Activated naive CD4-positive, alpha-beta T cell treated with anti-CD3 and anti-CD28 coated beads, Interleukin-2, amount 50 U/mL, for 16 hours (primary cell): ENCODE measurements at places on chromosomes 2 and 18.

GRCh38 chr2:159922563-159922962 lies 124.6 kb upstream of the CD302 start:
- DNase-seq, result no peak

DNA sequence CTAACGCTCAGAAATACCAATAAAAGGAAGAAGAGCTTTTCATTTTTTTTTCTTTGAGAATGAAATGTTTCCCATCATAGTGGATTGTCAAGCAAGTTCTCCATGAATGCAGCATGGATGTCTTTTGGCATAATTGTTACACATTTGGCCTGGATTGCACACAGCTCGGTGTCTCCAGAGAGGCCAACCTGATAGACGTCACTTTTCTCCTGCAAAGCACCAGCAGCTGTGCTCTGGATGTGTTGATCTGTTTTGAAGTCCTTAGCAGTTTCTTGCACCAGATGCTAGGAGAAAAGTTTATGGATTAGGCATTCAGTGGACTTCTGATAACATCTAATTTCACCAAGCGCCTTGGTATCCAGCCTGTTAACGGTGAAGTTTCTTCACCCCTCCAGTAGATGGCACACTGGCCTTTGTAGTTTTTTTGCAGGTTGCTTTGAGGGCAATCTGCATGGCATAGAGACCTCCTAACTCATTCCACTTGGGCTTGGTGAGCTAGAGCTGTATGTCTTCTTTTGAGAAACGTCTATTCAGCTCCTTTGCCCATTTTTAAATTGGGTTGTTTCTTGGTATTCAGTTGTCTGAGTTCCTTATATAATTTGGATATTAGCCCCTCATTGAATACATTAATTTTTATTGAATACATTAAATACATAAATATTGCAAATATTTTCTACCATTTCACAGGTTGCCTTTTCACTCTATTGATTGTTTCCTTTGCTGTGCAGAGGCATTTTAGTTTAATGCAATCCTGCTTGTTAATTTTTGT lies 59.7 kb downstream of the PTH2R start:
- no peak for DNase-seq

GRCh38 chr2:85444629-85445172 lies 26.2 kb downstream of the SH2D6 start:
- no peak for DNase-seq

DNA sequence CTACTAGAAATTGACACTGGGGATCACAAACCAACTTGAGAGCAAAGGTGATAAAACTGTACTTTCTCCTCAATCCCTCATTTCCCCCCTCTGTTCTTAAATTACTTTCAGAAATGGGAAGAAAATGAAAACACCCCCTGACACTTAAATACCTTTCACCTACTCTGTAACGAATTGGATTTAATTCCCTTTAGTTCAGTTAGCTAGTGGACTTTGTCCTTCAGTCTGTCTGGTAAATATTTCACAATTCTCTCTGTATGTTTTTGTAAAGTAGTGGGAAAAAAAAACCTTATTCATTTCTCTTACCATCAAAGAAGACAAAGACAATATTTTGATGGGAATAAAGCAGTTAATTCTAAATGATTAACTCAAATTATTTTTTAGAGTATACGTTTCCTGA lies 85.7 kb downstream of the CDH2 start:
- DNase-seq, result no peak

- no peak for DNase-seq
Measured at GRCh38 chr2:61405813-61406212, 65.1 kb downstream of the USP34 start.

DNA sequence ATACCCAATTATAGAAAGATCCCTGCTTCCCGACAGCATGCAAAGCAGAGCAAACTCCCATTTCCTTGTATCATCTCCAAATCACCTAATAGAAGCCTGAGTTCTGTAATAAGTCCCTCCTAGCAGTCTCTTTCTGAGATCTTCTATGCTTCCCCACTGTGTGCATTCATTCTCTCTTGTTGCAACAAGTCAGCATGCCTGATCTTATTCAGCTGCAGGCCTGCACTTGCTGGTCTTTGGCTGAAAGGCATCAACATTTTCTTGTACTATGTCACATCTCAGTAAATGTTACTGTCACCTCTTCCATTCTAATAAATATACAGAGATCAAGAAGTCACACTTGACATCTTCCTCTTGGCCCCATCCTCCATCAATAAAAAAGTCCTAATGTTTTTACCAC lies 449.9 kb upstream of the MEX3C start:
- no peak for DNase-seq

DNA sequence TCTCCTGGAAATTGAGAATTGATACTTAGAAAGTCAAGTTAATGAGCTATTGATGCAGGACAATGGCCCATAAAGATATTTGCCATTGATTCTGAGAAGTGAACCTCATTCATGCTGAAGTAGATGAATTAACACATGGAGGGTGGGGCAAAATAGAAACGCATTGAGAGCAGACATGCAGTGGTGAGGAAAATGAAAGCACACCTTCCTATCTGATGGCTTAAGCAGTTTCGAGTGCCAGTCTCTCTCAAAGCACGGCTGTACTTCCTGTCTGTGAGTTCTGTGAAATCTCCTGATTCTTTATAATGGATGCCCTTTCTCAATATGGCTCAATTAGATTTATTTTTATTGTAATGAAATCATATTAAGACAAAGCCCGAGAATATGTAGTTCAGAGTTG lies 247.0 kb downstream of the TMX3 start:
- no peak for DNase-seq

DNA sequence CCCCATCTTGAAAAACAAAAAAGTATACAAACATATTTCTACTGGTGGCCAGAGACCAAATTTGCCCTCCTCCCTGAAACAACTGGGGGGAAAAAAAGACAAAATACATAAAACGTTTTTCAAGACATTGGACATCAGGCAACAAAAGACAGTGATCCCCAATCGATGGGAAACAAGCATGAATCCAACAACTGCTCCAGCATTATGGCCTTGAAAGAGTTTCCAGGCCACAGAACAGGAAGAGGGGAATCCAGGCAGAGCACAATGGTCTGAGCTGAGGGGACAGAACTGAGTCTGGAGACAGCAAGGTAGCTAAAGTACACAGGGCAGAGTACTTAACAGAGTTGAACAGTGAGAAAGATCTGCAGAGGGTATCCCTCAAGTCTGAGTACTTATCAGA lies 4.4 kb downstream of the CCDC88A start:
- DNase-seq, result no peak

DNA sequence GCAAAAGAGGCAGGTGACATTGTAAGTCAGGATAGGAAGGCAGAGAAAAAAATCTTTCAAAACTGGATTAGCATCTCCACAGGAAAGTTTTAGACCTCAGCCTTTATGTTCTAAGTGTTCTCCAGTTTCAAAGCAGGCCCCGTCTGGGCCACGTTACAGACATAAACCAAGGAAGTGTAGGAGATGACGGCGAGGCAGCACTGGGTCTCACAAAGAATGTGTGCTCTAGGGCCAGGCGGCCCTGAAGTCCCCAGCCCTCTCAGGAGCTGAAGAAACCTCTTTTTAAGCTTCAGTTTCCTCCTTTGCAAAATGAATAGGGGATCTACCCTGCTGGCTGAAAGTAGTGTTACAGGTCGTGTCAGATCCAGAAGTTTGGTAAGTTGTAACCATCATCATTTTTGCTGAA lies 81.7 kb downstream of the SPRED2 start:
- no peak for DNase-seq

GRCh38 chr2:215435280-215435869 lies 493 bp downstream of the FN1 start:
- no peak for DNase-seq

- DNase-seq, result no peak
Measured at GRCh38 chr18:79770501-79770815, 27.3 kb upstream of the KCNG2 start.

DNA sequence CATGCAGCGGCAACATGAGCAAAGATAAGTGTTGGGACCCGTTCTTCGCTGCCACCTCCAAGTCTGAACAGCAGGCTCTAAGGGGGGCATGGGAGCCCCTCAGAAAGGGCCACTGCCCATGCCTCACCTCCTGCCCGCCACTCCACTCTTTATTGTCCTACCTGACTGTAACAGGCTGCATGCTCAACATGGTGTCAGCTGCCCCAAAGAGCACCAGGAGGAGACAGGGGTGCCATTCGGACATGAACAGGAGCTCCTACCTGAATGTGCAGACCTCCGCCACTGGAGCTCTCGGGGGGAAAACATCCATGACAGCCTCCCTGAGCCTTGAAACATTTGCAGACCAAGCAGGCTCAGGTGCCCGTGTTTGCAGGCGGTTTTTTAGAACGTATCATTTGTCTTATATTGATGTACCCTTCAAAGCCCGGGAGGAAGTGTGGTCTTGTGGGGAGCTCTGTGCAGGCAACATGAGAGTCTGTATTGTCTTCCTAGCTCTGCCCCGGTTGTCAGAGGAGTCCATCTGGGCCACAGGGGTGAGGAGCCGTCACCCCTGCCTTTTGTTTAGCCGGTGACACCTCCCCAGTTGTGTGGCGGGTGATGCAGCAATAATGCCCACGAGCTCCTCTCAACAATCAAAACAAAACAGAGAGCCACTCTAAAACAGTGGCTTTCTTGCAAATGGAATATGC lies 35.1 kb upstream of the CD8A start:
- DNase-seq, result peak; percentile 22

GRCh38 chr18:63869374-63869773 lies 18.1 kb upstream of the SERPINB2 start:
- DNase-seq, result no peak

DNA sequence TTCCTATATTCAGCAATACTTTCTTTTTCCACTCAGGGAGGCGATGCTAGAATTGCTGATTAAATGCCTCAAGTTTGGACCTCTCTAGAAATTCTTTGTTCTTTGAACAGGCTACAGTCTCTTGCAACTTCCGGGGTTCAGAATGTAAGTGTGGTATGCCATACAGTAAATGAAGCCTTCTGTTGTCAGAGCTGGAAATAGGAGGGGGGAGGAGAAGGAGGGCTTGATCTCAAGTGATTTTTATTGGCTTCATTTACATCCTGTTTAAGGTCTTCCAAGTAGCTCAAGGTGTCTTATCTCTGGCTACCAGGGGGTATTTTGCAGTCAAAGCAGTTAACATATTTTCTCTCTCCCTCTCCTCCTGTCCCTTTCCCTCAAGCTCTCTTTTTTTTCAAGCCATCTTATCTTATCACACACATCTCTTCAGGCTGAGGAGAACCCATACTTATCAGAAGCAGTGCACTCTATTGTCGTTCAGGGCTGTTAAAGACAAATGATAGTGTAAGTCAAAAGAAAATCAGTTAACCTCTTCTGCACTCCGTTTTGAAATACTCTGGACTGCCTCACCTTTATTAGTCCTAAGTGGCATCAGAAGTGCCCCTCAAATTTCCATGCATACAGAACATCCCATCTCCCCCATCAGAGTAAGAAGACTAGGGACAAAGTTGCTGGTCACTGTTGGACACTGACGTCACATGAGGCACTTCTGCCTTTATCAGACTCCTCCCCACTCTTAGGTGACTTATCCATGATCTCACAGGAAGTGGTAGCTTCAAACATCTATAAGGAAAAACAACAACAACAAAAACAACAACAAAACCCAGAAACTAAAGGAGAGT lies 112.2 kb downstream of the ZNF521 start:
- no peak for DNase-seq

- no peak for DNase-seq
Measured at GRCh38 chr2:101348883-101349282, 38.4 kb downstream of the CREG2 start.

- no peak for DNase-seq
Measured at GRCh38 chr2:39356922-39357639, 80.0 kb downstream of the MAP4K3 start.

GRCh38 chr2:27958711-27959378 lies 68.3 kb downstream of the BABAM2 start:
- no peak for DNase-seq

- no peak for DNase-seq
Measured at GRCh38 chr2:200042944-200043343, 87.6 kb downstream of the MAIP1 start.

DNA sequence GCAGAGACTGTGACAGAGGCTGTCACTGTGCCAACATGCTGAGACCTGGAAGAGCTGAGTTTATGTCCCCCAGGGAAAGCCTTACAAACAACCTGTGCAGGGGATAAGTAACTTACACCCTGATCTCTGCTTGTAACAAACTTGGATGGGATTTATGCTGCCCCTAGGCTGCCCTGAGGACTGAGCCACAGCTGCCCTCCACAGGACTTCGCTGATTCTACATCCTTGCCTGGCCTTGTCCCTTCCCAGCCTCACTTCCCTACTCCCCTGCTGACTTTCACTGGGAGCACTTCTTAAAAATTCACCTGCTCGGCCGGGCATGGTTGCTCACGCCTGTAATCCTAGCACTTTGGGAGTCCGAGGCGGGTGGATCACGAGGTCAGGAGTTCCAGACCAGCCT lies 45.9 kb upstream of the ASAP2 start:
- no peak for DNase-seq

DNA sequence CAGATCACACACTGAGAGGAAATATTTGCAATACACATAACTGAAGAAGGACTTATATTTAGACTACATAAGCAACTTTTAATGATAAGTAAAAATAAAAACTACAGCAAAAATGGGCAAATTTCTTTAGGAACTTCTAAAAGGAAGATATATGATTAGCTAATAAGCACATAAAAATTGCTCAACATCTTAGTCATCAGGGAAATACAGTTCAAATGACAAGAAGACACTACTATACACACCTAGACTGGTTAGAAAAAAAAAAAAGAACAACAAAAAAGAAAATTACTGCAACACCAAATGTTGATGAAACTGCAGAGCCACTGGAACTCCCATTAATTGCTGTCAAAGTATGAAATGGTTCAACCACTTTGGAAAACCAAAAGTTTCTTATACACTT lies 1247.5 kb upstream of the ACVR2A start:
- no peak for DNase-seq

- no peak for DNase-seq
Measured at GRCh38 chr2:64599469-64599868, 54.2 kb downstream of the SERTAD2 start.

- DNase-seq, result peak; percentile 26
Measured at GRCh38 chr2:96325884-96326255, 753 bp downstream of the ITPRIPL1 start.

GRCh38 chr2:127536707-127537541 lies 1.4 kb downstream of the MYO7B start:
- no peak for DNase-seq

- no peak for DNase-seq
Measured at GRCh38 chr2:181465676-181466375, 8.6 kb downstream of the ITGA4 start.

DNA sequence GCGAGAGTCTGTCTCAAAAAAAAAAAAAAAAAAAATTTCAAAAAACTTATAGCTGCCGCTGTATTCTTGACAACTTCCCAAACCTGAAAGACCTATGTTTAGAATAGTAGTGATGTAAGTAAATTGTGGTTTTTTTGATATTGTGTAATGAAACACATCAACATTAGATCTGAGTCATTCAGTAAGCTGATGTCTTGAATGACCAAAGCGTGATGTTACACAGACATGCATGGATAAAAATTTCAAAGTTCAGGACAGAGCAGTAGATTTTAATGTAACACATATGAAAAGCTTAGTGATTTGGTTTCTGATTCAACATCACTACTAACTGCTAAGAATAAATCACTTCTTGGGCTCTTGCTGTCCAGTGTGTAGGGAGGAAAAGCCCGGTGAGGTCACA lies 69.3 kb upstream of the MEX3C start:
- no peak for DNase-seq

- DNase-seq, result no peak
Measured at GRCh38 chr18:56172527-56172926, 465.9 kb downstream of the TXNL1 start.
